Stimulated activated CD4-positive, alpha-beta T cell treated with anti-CD3 and anti-CD28 coated beads, Interleukin-15, amount 100 ng/mL, for 48 hours (primary cell): ENCODE measurements at places on chromosomes 1 and 21.

DNA sequence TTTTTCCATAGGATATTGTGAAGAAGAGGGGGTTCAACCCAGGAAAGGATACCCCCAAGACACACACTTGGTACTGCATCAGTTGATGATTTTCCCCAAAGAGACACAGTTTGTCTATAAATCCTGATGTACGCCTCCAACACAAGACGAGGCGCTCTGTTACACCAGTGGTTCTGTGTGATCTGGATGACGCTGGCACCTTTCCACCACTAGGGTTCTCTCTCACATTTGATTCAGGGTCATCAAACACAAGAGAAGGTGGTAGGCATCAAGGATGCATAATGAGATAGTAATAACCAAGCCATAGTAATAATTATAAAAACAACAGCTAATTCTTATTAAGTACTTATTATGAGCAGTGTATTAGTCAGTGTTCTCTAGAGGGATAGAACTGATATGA, 508.8 kb upstream of the ZP4 start:
- no peak for DNase-seq

DNA sequence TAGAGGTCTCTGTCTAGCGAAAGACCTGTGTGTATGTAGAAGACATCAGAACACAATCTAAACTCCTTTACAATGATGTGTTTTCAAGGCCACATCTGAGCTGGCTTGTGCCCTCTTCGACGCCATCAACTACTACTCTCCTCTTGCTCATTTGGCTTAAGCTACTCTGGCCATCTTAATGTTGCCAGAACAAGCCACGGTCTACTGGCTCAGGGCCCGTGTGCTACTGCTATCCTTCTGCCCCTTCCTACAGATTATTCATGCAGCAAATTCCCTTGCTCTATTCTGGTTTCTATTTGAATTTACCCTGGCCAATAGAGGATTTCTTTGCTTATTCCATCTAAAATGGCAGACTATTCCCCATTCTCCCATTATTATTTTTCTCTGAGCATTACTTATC, 121.7 kb downstream of the ZZZ3 start:
- no peak for DNase-seq

GRCh38 chr1:234702342-234703000, 92.5 kb upstream of the IRF2BP2 start:
- no peak for DNase-seq

GRCh38 chr1:12601700-12602658, 16.0 kb downstream of the DHRS3 start:
- DNase-seq, result no peak

GRCh38 chr1:38134294-38134755, 87.7 kb upstream of the POU3F1 start:
- DNase-seq, result no peak

GRCh38 chr21:37230632-37231248, 36.4 kb downstream of the VPS26C start:
- DNase-seq, result no peak

DNA sequence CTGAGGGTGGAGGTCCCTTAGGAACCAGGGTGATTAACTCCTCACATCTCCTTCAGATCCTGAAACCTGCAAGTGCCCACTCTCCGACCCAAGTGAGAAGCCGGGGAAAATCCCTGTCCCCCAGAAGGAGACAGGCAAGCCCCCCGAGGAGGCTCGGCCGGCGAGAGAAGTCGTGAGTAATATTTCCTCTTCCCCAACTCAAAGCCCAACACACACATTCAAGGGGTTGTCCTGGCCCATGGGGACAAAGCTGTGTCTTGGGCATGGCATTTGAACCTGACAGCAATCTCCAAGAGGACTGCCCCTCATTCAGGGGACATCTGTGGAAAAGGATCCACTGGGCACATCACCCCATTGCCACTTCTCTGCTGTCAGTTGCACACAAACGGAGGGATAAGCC, 23.6 kb downstream of the VASH2 start:
- DNase-seq, result no peak

DNA sequence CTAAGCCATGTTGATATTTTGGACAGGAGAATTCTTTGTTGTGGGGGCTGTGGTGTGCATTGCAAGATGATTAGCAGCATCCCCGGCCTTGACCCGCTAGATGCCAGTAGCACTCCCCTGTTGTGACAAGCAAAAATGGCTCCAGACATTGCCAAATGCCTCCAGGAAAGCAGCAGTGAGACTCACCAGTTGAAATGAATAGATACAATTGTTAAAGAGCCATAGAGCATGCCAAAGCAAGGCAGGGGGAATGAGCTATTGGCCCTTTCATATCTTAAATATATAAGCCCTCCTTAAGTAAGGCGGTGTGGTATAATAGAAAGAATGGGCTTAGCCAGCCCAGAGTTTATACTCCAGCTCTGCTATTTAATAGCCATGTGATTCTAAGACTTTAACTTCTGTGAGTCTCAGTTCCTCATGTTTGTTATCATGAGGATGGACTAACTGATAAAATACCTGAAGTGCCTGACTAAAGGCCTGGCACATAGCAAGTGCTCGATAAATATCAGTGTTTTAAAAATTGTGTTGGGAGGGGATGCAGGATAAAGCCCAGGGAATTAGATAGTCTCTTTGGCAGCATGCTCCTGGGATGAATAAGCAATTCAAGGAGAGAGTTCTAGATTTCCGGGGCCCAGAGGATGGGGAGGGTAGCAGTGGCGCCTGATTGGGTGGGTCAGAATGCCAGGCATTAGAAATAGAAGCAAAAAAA, 21.1 kb upstream of the RGS4 start:
- no peak for DNase-seq

DNA sequence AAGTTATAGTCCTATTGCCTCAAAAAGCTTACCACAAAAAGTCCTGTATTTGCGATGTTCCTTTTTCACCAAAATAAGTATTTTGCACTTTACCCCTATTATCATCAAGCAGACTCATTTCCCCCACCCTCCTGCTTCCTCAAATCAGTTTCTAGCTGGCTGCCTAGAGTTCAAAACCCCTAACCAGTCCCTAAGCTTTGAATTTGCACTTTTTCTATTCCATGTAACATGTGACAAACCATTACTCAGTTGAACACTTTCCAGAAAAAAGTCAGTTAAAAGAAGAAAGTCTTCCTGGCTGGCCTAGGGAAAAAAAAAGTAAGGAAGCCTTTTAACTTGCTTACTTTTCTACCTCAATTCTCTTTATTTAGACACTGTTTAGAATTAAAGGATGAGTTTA, 8.2 kb downstream of the CEP170 start:
- no peak for DNase-seq

- DNase-seq, result no peak
These were observed 486.5 kb downstream of the SIPA1L2 start for GRCh38 chr1:232143315-232143886.

- no peak for DNase-seq
These were observed 732 bp downstream of the ABCG1 start for GRCh38 chr21:42219606-42220137.

- DNase-seq, result no peak
These were observed 408.4 kb upstream of the PTBP2 start for GRCh38 chr1:96313216-96313615.

DNA sequence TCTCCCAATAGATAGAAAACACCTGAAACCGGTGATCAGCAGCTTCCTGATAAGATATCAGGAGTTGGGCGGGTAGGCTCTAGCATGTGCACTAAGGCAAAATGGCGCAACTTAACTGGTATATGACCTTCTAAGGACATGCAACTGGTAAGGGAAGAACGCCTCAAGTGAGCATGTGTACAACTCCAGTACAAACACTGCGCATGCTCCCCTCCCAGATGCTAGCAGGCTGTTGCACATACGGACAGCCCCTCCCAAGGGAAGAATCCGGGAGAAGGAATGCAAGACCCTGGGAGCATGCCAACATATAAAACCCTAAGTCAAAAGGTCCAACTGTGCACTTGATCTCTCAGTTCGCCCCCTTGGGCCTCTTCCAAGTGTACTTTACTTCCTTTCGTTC, 110.8 kb downstream of the TSEN15 start:
- DNase-seq, result no peak

DNA sequence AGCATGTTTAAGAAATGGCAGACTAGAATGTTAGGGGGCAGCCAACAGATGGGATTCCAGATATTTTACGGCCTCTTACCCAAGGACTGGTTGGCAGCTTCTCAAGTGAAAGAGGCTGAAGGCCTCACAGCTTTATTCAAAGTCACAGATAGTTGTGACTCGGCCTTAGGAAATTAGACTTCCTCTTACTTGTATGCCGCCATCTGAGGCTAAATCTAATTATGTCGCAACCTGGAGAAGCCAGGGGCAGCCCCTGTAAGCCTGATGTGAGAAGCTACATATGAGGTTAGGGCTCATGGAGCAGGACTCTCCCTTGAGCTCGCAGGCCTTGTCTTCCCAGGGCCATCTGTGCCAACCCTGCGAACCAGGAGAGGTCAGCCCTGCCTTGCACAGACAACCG, 352.5 kb downstream of the HHAT start:
- no peak for DNase-seq

DNA sequence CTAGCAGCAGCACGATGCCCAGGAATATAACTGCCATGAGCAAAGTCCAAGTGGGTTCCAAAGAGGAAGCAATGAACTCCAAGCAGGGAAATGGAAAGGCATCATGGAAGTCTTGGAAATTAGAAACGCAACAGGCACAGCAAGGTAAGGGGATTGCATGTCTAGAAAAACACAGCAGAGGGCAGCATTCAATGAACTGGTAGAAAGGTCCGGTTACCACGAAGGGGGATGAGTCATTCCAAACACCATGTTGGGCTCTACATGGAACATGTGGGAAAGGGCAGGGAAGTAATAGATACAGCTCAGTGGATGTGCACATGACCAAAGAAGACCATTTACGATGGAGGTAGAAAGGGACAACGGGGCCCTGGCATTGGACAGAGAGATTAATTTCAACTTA, 36.4 kb downstream of the RXRG start:
- no peak for DNase-seq
